Right kidney (tissue), 9 donors: ENCODE measurements at places on chromosomes 6 and 20.
A peak's percentile ranks its signal among the peaks of the same experiment; 100 is the strongest.

DNA sequence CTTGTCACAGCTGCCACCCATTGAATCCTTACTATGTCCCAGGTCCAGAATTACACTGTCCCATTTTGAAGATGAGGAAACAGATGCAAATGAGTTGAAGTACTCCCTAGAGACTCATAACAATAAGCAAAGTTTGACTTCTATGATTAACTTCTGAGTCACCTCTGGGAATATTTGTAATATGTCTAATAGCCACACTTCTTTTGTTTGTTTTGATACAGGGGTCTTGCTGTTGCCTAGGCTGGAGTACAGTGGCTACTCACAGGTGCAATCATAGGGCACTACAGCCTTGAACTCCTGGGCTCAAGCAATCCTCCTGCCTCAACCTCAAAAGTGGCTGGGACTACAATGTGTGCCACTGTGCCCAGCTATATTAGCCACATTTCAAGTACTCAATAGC, 11.4 kb upstream of the SOX12 start:
- no peak for DNase-seq

- DNase-seq: no peak
Measured at GRCh38 chr6:158626360-158627167, 18.0 kb downstream of the DYNLT1 start.

DNA sequence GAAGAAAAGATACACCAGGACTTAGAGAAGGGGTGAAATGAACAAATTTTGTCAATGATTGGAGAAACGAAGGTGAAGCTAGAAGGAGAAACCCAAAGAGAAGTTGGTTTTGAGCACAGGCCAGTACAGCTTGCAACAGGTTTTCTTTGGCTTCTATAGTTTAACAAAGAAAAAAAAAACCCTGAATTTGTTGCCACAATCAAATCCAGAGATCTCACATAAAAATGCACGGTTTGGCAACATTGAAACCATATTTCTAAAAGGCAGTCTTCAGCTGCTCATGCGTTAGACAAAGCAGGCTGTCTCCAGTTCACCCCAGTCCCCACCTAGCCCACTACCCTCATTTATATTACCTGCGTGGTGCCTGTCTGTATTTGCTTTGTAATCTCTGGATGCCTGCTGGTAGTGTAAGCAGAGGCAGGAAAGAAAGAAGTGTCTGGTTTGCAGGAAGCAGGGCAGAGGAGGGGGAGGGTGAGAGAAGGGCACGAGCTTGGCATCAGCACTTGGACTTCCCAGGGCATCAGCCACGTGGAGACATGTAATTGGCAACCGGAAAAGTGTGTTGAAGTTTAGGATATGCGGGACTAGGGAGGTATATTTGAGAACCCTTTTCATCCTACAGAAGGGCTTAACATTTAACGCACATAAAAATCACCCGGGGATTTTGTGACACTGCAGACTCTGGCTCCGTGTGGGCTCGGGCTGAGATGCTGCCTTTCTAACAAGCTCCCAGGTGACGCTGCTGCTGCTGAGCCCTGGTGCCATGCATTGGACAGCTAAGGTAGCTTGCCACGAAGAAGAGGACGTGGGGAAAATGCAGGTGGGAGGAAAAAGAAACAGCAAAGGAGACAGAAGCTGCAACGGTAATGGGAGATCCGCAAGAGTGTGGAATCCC, 14.4 kb downstream of the PFDN4 start:
- DNase-seq: no peak

GRCh38 chr20:58991715-58992114, 10.7 kb downstream of the NELFCD start:
- no peak for DNase-seq

- DNase-seq: peak; percentile 60
Measured at GRCh38 chr6:154537511-154538325, 27.2 kb upstream of the CNKSR3 start.

GRCh38 chr20:6767536-6768227, at the start of gene BMP2:
TSS of gene BMP2 (plus strand) at chr20:6767686. CDS start at chr20:6770127, 2,441 bp downstream.
- DNase-seq: peak; percentile 96

DNA sequence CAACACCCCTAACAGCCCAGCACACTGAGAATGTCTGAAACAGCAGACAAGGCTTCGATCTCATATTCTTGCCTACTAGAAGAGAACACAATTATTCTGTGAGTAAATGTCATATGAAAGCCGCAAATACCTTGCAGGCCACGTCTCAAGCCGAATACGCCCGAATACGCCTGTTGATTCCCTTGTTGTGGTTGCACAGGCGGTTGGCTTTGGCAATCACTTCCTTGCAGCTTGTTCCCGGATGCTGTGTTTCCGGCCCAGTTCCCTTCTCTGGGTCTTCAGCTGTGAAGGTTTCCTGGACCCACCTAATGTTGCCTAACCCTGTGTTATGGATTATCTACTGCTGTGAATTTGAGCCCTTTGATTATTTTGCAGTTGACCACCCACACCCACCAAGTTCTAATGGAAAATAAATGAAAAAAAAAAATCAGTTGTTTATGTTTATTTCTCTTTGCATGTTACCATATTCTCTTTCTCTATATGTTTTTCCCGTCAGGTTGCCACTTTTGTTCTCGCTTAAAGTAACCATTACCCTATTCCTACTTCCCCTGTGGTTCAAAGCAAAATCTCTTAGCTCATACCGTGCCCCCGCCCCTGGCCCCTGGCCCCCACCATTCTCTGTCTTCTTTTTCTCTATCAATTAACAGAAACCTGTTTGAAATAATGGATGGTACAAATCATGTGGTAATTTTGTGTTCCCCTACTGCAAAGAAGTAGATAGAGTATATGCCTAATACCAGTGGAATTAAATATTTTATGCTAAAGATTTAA, 172.4 kb downstream of the ADGB start:
- no peak for DNase-seq

DNA sequence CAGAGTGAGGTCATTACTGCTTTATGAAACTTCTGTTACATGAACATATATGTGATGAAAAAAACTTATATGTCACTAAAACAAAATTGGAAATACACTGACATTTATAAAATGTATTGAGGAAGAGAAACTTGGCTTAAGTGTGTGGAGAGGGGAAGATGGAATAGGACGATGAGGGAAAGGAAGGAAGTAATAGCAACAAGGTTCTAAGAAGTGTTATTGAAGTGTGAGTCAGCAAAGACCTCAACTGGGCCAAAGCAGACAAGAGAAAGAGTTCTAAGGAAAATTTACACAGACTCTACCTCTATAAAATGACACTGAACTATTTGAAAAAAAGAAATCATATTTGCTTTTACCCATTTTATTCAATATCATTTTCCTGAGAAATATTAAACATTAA, 38.3 kb downstream of the SNX3 start:
- DNase-seq: no peak

DNA sequence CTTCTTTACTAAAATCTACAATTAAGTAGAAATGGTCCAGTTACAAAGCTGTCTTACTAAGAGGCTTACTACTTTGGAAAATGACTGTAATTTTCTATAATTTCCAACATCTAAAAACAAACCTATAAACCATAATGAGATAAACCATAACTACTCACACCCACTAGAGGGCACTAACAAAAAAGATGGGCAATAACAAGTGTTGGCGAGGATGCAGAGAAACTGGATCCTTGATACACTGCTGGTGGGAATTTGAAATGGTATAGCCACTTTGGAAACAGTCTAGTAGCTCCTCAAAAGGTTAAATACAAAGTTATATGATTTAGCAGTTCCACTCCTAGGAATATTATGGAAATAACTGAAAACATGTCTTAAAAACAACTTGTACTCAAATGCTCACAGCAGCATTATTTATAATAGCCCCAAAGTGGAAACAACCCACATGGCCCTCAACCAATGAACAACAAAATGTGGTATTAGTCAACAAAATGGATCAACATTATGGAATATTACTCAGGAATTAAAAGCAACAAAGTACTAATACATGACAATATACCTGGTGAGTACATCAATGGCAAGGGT, 50.6 kb downstream of the GJA10 start:
- DNase-seq: no peak

DNA sequence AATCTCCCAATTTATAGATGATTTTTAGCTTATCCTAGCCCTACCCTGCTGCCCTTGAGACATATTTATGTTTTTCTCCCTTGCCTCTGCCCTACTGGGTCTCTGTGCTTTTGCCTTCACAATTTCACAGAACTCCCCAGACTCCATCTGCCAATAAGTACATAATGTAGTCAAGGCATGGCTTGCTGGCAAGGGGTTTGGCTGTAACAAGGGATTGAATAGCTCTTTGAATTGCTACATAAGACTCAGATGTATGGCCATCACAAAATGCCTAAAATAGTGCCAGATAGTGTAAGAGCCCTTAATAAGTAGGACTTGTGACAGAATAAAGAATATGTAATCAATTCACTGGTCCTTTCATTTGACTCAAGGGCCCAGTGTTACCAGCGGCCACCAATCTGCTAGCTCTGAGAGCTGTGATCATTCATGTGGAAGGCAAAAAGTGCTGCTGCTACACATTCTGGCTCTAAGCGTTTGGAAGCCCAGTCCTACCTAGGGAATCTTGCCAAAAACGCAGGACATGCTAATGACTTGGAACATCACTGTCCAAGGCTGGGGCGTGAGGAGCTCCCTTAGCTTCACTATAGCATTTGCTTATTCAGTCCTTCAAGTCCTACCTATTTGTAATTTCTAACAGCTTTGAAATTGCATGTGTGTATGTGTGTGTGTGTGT, 20.5 kb downstream of the CLVS2 start:
- no peak for DNase-seq

DNA sequence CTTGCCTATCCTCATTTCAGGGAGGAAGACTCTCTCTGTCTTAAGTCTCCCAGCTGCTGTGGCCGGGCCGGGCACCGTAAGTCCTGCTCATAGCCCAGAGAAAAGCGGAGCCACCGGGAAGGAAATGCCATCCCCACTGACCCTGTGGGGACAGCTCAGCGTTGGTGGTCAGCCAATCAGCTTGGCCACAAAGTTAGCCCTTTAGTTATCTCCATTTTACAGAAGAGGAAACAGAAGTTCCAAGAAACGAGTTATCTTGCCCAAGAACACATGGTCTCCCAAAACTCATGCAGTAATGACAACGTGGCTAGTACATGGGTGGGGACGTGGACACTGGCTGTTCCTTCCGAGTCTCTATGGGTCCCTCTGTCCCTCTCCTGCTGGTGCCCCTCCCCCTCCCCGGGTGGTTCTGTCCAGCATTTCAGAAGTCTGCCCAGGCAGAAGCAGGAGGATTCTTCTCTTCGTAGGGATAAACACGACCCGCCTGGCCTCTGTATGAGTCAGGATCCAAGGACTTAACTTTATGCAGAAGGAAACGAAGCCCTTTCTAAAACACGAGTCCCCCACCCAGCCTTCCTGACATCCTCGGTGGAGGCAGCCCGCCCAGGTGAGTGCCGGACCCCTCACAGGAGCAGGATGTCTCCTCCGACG, 273.8 kb downstream of the CDH4 start:
- DNase-seq: no peak

DNA sequence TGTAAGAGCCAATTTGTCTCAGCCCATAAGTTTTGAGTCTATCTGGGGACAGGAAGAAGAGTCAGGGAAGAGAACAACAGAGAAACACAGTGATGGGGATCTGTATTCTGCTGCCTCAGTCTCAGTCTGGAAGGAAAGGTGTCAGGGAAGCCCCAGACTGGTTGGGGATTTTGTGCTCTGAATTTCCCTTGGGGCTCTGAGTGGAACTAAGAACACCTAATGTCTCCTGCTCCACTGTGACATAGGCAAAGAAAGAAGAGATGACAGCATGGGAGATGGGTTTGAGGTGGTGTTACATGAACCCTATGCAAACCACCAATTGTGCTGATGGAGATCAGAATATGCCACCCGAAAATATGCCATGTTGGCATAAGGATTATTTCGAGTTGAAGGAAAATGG, 139.5 kb upstream of the MYLIP start:
- DNase-seq: no peak

GRCh38 chr6:125255201-125255600, 46.6 kb downstream of the HDDC2 start:
- no peak for DNase-seq

GRCh38 chr6:124714728-124715127, 247.5 kb upstream of the RNF217 start:
- DNase-seq: no peak

GRCh38 chr6:130675072-130675471, 152.1 kb upstream of the SMLR1 start:
- no peak for DNase-seq

- DNase-seq: no peak
Measured at GRCh38 chr6:93964321-93964720, 545.0 kb upstream of the EPHA7 start.

GRCh38 chr20:10603971-10604864, 69.6 kb downstream of the JAG1 start:
- no peak for DNase-seq

DNA sequence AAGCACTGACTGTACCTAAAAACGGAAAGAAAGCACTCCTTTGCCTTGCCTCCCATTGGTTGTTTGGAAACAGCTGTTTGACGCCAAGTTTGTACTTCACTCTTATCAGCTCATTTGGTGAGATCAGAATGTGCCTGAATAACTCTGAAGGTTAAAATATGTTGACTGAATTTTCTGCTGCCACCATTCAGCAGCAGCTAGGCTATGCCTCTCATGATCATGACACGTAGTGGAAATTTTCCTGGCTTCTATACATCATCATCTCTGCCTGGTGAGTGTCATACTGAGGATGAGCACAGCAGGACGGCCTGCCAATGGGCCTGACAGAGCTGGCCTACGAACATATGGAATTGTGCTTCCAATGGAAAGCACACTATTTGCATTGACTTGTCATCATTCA, 704.9 kb upstream of the CITED2 start:
- DNase-seq: no peak

- no peak for DNase-seq
Measured at GRCh38 chr6:13282393-13283069, 45.8 kb downstream of the TBC1D7 start.

- DNase-seq: no peak
Measured at GRCh38 chr20:6599876-6600735, 167.4 kb upstream of the BMP2 start.

DNA sequence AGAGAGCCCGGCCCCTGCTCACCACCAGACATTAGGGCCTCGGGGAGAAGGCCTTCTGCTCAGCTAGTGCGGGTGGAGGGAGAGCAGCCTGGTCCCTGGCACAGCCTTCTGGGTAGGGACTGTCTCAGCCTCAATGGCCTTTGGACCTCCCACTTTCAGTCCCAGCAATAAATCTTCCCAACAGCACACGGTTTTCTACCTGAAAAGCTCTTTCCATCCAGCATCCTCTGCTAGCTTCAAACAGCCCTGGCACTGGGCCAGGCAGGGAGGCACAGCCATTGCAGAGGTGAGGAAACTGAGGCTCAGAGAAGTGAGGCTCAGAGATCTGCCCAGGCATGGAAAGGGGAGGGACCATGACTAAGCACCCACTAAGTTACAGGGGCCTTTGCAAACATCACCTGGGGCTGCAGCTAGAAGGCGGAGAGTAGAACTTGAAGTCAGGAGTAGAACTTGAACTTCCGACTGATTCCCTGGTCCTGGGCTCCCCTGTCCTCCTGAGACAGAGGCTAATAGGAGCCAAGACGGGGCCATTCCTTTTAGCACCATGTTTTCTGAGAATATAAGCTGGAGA, 43.9 kb upstream of the NOL4L start:
- DNase-seq: no peak

- no peak for DNase-seq
Measured at GRCh38 chr6:7649037-7649810, 59.2 kb downstream of the SNRNP48 start.
